RWPE2 (cell line): ENCODE measurements at places on chromosomes 3 and 15.

DNA sequence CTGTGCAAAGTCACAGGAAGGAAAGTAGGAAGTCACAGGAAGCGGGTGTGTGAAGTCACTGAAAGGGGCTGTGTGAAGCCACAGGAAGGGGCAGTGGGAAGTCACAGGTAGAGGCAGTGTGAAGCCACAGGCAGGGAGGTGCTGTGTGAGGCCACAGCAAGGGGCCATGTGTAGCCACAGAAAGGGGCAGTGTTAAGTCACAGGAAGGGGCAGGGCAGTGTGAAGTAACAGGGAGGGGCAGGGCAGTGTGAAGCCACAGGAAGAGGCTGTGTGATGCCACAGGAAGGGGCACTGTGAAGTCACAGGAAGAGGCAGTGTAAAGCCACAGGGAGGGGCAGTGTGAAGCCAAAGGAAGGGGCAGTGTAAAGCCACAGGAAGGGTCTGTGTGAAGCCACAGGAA is 36.5 kb downstream of the GASK1A start:
- no peak for DNase-seq

- DNase-seq, result no peak
Observed at GRCh38 chr15:23857028-23857641, 170.0 kb upstream of the NDN start.

DNA sequence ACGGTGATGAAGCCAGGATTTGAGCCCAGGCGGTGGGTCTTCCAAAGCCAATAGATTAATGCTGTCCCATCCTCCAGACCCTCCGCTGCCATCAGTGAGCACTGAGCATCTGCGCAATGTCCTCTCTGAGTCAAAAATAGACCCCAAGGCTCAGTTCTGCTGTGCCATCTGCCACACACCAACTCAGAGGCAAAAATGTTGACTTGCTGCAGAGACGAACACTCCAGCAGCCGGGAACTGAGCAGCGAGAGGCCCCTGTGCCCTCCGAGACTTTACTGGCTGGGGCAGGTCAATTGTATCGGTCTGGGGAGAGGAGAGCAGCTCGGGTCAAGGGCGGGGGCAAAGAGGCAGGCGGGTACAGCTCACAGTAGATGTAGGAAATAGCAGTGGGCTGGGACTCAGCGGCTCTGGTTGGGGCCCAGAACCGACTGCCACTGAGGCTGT is 41.5 kb upstream of the ATP2B2 start:
- no peak for DNase-seq

- no peak for DNase-seq
Observed at GRCh38 chr3:168250415-168250861, 154.7 kb upstream of the GOLIM4 start.

DNA sequence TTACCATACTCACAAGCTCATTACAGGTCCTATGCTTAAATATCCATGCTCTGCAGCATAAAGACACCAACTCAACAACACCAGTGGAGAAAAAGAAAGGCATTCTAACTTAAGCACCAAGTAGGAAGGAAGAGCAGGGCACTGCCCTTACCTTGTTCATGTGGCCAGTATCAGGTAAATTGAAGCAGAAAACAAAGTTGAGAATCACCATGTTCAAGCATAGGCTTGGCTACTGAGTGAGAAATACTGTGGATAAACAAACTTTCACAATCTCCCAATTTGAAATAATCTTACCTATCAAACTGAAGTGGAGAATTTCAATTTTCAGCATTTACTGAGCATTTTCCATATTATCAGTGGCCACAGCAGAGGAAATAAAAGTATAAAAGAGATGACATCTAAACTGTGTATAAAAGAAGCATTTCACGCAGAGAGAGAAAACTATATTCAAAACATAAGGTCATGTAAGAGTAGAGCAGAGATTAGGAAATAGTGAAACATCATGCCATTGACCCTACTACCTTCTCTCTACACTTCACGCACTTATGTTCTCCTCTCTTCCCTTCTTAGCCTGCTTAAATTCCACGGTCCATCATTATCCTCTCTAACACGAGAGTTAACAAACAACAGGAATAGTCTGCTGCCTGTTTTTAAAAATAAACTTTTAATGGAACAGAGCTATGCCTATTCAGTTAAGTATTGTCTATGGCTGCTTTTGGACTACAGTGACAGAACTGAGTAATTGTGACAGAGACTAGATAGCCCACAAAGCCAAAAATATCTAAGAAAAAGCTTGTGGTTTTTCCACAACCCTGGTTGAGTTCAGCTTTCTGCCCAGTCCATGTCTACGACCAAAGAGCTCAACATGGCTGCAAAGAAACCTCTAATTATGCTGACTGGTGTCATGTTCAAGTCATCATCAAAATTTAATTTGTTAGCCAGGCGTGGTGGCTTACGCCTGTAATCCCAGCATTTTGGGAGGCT is 142.5 kb downstream of the NR1I2 start:
- DNase-seq, result no peak

DNA sequence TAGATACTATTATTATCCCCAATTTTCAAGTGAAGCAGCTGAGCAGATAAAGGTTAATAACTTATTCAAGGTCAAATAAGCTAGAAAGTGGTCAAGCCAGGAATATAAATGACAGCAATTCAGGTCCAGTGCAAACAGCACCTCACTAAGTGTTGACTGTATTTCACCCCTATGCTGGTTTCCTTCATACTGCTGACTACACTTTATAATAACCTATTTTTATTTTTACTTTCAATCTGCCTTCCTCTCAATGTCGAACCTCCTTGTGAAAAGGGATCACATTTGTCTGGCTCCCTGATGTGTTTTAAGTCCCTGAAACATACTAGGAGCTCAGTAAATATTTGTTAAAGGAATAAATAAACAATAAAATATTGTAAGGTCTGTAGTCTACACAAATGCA is 146.1 kb downstream of the NAALADL2 start:
- DNase-seq, result no peak

GRCh38 chr3:139571711-139572110 is 32.2 kb upstream of the RBP1 start:
- DNase-seq, result no peak

DNA sequence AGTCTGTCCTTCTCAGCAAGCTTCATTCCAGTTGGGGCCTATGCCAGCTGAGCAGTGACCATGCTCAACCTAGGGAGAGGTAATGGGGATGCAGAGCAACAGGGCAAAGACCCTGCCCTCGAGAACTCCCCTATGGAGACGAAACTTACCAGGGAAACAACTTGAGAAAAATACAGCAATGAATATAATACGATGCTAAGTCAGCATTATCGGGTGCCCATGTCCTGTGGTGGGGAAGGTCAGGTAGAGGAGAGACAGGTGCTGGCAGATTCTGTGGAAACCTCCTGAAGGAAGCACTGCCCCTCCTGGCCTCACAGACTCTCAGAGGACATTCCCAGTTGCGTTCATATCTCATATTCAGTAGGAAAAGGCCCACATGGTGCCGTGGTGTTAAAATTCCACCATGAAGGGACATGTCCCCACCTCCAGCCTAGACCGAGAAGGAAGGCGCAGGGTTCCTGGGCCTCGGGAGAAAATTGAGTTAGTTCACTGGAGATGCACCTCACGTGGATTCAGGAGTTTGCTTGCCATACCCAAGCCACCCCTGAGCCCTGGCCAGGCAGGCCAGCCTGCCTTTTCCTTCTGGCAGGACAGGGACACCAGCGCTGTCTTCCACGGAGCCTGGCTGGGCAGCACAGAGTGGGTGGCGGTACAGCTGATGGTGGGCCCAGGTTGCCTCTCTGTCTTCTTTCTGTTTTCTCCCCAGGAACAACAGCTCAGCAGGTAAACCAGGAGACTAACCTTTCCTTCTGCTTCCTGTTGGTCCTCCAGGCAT is 62.4 kb downstream of the BOC start:
- no peak for DNase-seq

- DNase-seq, result no peak
Observed at GRCh38 chr3:25429361-25430286, 1.6 kb downstream of the RARB start.

- no peak for DNase-seq
Observed at GRCh38 chr15:92963794-92964193, 63.7 kb downstream of the CHD2 start.

DNA sequence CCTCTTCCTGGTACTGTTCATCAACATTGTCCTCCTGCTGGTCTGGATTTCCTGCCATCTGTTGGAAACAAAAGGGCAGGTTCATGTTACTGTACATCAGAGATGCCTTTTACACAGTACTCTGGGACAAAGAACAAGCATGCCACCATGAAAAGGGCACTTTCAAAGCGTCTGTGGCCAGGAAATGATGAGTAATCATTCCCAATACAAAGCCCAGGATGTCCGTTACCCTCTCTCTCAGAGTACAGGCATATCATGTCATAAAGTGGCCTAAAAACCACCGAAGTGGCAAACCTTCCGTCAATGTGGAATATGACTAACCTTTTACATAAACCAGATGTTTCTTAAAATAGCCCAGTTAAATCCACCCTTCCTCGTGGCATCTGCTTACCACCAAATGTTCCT is 71.2 kb downstream of the GOLIM4 start:
- DNase-seq, result no peak

DNA sequence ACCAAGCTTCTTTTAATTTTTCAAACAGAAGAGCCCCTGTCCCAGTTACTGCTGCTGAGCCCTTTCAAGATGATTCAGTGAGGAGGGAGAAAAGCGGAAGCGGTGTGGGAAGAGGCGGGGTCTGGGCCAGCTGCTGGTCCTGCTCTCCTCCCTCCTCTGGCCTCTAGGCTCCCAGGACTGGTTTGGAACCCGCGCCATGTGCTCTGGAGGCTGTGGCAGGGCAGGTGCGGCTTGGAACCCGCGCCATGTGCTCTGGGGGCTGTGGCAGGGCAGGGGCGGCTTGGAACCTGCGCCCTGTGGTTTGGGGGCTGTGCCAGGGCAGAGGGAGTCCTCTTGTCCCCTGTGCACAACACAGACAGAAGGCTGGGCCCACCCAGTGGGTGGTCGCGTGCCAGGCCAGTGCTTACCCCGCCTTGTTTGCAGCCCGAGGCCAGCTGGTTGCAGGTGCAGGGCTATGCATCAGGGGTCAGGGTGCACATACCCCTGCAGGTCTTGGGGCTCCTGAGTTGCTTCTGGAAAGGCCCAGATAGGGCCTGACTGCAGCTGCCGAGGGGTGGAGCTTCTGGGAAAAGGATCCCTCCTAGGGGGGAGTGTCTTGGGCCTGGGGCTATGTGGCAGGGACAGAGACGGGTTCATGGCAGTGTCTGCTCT is 12.2 kb downstream of the ALG1L2 start:
- DNase-seq, result no peak

DNA sequence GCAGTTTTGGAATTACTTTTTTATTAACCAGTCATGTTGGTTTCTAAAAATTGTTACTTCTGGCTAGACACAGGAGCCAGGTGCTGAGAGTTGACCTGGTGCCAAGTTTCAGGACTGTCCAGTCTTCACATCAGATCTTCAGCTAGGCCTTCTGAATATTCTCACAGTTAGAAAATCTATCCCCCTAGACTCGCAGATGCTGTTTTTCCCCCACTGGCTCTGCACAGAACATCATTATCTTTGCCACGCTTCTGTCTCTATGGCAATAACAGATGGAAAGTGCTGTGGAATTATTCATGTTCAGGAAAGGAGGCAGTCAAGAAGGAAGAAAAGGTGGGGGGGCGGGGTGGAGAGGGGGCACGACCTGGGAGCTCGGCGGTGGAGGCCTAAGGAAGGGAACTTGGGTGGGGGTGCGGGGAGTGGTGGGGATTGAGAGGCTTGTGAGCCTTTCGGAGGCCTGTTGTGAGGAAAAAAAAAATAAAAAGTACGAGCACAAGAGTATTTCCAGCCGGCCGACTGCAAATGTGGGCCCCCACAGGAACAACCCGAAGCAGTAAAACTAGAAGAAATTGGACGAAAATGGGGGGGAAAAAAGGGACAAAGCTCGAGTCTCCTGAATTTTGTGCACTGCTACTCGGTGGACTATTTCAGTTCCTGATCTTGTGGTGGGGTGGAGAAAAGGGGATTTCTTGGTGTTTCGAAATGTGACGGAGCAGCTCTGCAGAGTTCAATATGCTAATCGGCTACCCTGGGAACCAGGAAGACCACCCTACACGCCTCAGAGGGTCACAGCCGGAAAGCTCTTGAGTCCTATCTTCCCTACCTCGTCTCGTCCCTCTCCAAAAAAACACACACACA is 1.5 kb upstream of the SKIL start:
- no peak for DNase-seq

DNA sequence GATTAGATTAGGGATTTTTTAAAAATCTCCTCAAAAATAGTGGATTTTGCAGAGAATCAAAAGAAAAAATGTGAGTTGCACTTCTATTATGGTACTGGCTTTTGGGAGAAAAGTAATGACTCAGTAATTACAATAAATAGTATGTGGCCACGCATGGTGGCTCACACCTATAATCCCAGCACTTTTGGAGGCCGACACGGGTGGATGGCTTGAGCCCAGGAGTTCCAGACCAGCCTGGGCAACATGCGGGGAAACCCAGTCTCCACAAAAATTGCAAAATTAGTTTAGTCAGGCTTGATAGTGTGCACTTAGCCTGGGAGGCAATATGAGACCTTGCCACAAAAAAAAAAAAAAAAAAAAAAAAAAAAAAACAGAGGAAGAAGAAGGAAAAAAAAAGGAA is 1098.2 kb downstream of the ZPLD1 start:
- no peak for DNase-seq

DNA sequence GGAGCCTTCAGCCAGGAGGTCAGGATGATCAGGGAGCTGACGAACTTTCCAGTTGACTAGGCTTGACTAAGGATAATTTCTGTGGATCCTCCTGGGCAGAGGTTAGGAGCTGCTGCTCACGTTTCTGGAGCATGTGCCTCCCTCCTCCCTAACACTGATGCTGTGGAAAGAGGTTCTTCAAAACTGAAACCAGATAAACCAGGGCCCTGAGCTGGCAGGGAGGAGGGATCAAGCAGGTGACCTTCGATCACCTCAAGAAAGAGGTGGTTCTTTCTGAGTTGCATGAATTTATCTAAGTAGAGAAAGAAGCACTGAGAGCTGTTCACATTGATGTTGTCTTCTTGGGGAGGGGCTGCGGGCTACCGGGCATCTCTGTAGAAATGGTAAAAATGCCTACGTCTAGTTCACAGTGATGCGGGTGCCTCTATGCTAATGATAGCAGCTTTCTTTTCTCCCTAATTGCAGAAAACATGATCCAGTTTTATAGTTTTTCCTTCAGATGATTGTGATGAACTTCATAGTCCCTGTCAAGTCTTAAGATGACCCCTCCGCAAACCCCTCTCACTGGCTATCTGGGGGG is 332.7 kb upstream of the LRRFIP2 start:
- no peak for DNase-seq

- no peak for DNase-seq
Observed at GRCh38 chr3:9806688-9807589, 3.1 kb upstream of the TTLL3 start.
